ENCODE measurements at places on chromosomes 13 and 19. TPM values are rescaled to one million over a fixed set of nuclear protein-coding genes. Genes with fewer than 3 reads are reported as not detected.

DNA sequence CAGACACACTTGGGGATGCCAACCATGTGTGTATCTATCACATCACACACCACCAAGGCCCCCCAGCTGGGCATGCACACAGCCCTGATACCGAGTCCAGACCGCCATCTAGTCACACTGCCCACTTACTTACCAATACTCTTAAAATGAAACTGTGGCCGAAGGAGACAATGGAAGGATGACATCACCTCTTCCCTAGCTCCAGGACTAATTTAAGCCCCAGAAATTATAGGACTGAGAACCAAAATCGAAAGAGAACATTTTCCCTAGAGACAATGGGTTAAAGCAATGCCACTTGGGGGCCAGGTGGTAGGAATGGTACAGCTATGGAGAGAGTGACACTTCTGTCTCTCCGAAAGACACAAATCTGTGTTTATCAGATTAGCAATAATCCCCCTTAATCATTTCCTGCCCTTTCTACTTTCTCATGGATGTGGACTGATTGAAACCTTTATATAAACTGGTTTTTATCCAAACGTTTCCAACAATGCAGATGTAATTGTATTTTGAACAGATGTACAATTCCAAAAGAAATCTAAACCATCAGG, 663 bp upstream of the GGACT start:
- peak overlapping the region; percentile 76 for H3K4me3 ChIP-seq
- H3K4me1 ChIP-seq: peaks cover 18% of the 10 kb centered on the region
- no peaks in the 10 kb centered on the region for H3K36me3 ChIP-seq
- H3K27me3 ChIP-seq: no peaks in the 10 kb centered on the region

GRCh38 chr13:106183410-106184065, 351.9 kb downstream of the EFNB2 start:
- no peak overlapping the region for H3K4me3 ChIP-seq
- H3K27ac ChIP-seq: no peak overlapping the region
- DNase-seq: no peak
- H3K36me3 ChIP-seq: no peaks in the 10 kb centered on the region
- no peaks in the 10 kb centered on the region for H3K27me3 ChIP-seq
- H3K4me1 ChIP-seq: peaks cover 19% of the 10 kb centered on the region

UTP14C gene
- total RNA-seq: 12.1 TPM

- H3K4me3 ChIP-seq: no peak overlapping the region
- no peaks in the 10 kb centered on the region for H3K36me3 ChIP-seq
- no peak overlapping the region for H3K27ac ChIP-seq
- no peak for DNase-seq
- H3K27me3 ChIP-seq: no peaks in the 10 kb centered on the region
- H3K4me1 ChIP-seq: no peaks in the 10 kb centered on the region
Measured at GRCh38 chr13:107531816-107532215, 683.5 kb downstream of the LIG4 start.

DNA sequence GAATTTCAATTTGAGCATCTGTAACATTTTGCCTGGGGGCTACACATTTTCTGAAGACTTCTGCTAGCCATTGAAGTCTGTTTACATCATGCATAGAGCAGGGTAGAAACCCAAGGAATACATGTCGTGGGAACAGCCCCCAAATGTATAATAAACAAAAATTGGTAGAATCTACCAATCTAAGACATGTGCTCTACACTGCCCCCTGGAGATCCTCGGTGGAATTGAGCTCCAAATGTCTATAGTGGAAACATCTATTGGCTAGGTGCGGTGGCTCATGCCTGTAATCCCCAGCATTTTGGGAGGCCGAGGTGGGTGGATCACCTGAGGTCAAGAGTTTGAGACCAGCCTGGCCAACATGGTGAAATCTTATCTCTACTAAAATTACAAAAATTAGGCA, 57.3 kb downstream of the MBD3L2B start:
- no peaks in the 10 kb centered on the region for H3K4me1 ChIP-seq
- H3K4me3 ChIP-seq: no peak overlapping the region
- no peak overlapping the region for H3K27ac ChIP-seq
- H3K36me3 ChIP-seq: no peaks in the 10 kb centered on the region
- DNase-seq: no peak
- no peaks in the 10 kb centered on the region for H3K27me3 ChIP-seq

GRCh38 chr13:75402787-75403186, 79.2 kb downstream of the TBC1D4 start:
- H3K4me1 ChIP-seq: no peaks in the 10 kb centered on the region
- no peak overlapping the region for H3K27ac ChIP-seq
- H3K36me3 ChIP-seq: no peaks in the 10 kb centered on the region
- no peak for DNase-seq

GRCh38 chr13:27296496-27296895, 25.9 kb downstream of the RASL11A start:
- no peak overlapping the region for H3K27ac ChIP-seq
- H3K27me3 ChIP-seq: no peaks in the 10 kb centered on the region
- no peaks in the 10 kb centered on the region for H3K36me3 ChIP-seq
- H3K4me3 ChIP-seq: no peak overlapping the region

- H3K27me3 ChIP-seq: no peaks in the 10 kb centered on the region
- no peak overlapping the region for H3K4me3 ChIP-seq
- no peaks in the 10 kb centered on the region for H3K36me3 ChIP-seq
- no peak overlapping the region for H3K27ac ChIP-seq
- H3K4me1 ChIP-seq: peaks cover 6% of the 10 kb centered on the region
Measured at GRCh38 chr13:35791184-35791851, 314.8 kb upstream of the MAB21L1 start.

DNA sequence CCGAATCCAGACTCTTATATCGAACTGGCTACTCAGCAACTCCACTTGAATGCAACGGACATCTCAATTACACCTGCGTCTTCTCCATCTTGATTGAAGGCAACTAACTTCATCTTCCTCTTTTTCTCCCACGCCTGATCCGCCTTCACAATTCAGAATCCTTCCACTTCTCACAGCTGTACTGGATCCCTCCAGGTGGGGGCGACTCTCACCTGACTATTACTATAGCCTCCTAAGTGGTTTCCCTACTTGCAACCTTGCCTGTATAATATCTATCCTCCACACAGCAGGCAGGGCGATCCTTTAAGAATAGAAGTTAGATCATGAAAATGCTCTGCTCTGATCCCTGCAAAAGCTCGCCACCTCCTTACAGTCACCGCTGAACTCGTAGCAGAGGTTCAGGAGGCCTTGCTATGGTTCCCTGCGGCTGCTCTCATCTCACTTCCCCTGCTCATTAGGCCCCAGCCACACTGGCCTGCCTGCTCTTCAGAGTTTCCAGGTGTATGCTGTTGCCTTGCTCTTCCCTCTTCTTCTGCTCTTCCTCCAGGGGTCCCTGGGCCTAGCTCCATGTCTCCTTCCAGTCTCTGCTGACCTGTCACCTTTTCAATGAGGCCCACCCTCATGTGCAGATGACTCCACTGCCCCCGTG, 31.9 kb downstream of the RFXAP start:
- no peak overlapping the region for H3K27ac ChIP-seq
- H3K27me3 ChIP-seq: no peaks in the 10 kb centered on the region
- H3K4me1 ChIP-seq: peaks cover 10% of the 10 kb centered on the region

RNF225 gene
- total RNA-seq: 0.53 TPM

DNA sequence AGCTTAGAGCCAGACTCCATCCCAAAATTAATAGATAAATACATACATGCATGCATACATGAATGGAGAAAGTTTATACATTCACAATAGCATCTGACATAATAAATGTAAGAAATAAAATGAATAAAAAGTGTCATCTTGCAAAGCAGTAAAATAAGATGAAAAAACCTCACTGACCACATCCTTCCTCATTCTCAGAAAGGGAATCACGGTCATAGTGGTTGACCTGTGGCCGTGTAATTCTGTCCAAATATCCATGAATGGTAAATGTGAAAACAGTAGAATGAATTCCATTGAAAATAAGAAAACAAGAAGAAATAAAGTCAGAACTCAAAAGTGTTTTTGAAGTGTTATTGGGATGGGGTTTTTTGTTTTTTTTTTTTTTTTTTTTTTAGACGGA, 9.8 kb upstream of the CDC42EP5 start:
- H3K4me3 ChIP-seq: no peak overlapping the region
- no peaks in the 10 kb centered on the region for H3K27me3 ChIP-seq
- no peak overlapping the region for H3K27ac ChIP-seq
- no peak for DNase-seq
- H3K36me3 ChIP-seq: no peaks in the 10 kb centered on the region
- H3K4me1 ChIP-seq: no peaks in the 10 kb centered on the region

F2RL3 gene
- total RNA-seq: 0.50 TPM

DNA sequence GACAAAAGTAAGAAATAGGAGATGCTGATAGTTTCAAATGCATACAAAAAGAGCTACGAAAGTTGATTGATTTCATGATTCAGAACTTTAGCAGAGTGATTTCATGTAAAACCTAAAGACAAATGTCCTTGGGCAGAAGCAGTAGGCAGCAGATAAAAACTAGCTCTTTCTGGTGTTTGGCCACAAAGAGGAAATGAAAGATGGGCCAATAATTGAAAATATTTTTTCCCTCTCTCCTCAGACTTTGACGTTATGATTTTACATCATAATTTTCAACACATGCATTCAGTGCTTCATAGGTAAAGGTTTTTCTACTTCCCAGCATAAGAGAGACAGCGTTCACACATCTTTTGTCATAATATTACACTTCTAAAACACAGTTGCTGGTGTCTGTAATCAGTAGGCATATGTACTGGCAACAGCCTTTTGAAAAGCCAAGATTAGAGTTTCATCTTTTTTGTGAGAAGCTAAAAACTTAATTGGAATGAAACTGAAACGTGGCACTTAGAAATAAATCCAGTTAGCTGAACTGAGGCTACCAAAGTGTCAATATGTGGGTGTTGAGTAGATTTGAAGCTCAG, 9.3 kb downstream of the SCEL start:
- H3K27me3 ChIP-seq: no peaks in the 10 kb centered on the region
- H3K36me3 ChIP-seq: no peaks in the 10 kb centered on the region

DNA sequence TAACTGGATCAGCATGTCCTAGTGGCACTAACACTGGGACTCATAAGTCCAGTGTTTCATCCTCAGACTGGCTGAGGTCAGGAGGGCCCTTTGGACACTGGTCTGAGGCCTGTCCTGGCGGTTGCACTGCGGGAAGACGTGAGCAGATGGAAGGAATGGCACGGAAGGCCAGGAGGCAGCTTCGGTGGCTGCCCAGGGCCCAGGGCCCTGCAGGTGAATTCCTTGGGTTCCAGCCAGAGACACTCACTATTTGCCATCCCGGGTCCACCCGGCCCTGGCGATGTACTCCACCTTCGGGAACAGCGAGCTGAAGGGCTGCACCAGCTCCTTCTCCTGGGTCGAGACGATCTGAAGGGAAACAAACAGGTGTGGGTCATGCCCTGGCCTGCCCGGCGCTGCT, 26.3 kb downstream of the DPP9 start:
- no peak for DNase-seq
- peaks cover 94% of the 10 kb centered on the region for H3K36me3 ChIP-seq
- H3K27ac ChIP-seq: peak overlapping the region; percentile 42
- H3K27me3 ChIP-seq: no peaks in the 10 kb centered on the region
- peaks cover 45% of the 10 kb centered on the region for H3K4me1 ChIP-seq
- no peak overlapping the region for H3K4me3 ChIP-seq

REEP6 gene
- not detected for total RNA-seq

DNA sequence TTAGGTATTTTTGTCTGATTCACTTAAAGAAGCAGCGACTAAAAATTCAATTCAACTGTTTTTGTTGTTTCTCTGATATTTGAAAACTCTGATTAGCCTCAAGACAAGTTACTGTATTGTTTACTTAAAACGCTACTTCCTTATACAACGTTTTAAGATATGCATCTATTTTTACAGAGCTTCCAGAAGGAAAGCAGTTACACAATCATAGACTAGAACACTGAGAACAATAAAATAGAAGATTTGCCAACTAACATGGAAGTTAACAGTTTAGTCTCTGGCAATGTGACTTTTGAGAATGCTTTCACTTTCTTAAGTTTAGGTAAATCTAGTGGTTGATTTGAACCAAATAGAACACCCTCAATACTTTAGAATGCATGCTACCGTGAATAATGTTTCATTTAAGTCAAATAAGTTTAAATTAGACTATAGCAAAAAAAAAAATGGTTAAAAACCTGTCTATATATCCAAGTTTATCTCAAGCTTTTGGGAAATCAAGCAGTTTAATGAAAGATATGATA, 614.8 kb downstream of the DACH1 start:
- H3K4me1 ChIP-seq: no peaks in the 10 kb centered on the region
- H3K27ac ChIP-seq: no peak overlapping the region
- no peak overlapping the region for H3K4me3 ChIP-seq
- H3K36me3 ChIP-seq: no peaks in the 10 kb centered on the region
- DNase-seq: no peak

- no peak for DNase-seq
- H3K27me3 ChIP-seq: no peaks in the 10 kb centered on the region
- H3K27ac ChIP-seq: peak overlapping the region; percentile 30
- no peak overlapping the region for H3K4me3 ChIP-seq
- H3K36me3 ChIP-seq: no peaks in the 10 kb centered on the region
Measured at GRCh38 chr13:45441633-45442032, 23.1 kb upstream of the COG3 start.

- H3K4me1 ChIP-seq: peaks cover 16% of the 10 kb centered on the region
- peak; percentile 43 for DNase-seq
- peak overlapping the region; percentile 38 for H3K4me3 ChIP-seq
- H3K27me3 ChIP-seq: no peaks in the 10 kb centered on the region
- no peak overlapping the region for H3K27ac ChIP-seq
Measured at GRCh38 chr13:50130123-50130946, 115.1 kb downstream of the KCNRG start.

DNA sequence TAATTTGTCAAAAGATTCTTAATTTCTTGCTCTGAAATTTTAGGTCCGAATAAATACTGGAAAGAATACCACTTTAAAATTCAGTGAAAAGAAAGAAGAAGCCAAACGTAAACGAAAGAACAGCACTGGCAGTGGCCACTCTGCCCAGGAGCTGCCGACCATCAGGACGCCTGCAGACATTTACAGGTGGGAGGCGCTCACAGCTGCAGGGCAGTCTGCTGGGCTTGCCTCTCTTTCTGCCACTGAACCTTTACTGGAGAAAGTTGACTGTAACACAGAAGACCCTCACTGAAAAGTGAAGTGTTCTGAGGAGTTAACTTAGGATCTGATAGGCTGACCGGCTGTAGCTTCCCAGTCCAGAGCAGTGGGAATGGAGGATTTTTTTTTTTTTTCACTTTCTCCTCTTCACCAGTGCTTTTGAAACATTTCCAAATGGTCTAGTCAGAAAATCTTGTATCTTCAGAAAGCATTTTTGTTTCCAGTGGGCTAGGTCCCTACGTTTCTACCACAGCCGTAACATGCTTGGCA, 69.1 kb downstream of the URI1 start:
- H3K4me1 ChIP-seq: no peaks in the 10 kb centered on the region
- no peak for DNase-seq
- no peak overlapping the region for H3K4me3 ChIP-seq
